ENCODE measurements at places on chromosomes 5 and 9.
A peak's percentile ranks its signal among the peaks of the same experiment; 100 is the strongest.

DNA sequence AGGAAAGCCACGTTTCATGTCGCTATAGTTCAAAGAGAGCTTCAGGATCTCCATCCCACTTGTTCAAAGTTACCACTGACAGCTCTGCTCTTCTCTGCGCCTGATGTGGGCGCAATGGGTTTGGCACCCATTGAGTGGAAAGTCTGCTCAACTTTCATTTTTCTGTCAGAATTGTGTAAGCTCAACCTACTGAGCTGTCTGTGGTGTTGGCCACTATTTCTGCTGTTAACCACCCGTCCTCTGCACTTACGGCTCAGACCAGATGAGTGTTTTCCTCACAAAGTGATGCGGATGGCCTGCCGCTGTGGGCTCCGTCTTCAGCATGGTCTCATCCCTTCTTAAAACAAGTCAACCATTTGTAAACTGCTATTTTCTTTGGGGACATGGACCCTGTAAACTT, 131.2 kb downstream of the WNK2 start:
- no peak for DNase-seq

DNA sequence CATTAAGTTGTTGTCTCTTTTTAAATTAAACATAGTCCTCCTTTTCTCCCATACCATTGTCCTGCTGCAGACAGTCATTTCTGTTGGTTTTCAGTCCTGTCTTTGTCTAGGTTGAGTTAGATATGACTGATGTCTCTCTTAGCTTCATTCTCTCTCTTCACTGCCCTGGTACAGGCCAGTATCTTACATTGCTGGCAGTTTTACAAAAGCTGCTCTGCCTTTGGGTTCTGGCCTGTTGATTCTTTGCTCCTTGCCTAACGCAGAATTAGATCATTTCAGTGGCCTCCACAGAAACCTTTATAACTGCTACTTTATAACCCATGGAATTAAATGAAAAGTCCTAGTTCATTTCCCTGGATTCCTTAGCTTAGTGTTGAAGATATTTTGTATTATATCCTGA, 33.7 kb downstream of the GPR21 start:
- no peak for DNase-seq

DNA sequence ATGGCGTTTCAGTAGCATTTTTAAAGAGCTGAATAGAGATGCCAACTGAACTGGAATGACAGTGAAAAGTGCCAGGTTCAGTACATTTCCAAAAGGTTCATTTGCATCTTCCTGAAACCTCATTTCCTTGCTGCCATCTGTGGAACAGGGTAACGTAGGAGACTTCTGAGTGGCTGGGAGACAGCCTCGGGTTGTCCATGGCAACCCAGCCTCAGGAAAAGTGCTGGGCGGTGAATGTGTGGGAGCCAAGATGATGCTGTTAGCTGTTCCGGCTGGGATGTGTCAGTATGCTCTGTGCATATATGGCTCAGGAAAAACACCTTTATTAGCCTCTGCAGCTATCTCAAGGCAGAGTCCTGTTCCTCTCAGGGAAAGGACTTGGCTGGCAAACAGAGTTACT, 87.5 kb downstream of the KLHL3 start:
- no peak for DNase-seq

DNA sequence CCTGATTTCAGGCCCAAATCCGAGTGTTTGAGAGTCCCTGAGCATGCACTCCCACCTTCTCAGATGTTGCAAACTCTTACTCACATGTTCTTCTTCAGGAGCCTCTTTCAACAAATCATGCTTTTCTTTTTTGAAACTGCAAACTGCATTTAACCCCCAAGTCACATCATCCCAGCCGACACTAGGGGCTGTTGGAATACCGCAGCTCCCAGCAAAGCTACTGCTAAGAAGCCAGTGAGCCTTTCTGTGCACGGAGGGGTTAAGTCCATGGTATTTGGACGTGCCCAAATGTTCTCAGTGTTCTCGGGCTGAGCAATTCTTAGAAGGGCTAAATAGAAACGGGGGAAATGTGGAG, 282.9 kb downstream of the NFIB start:
- DNase-seq = no peak

GRCh38 chr5:79005151-79005550, 20.0 kb upstream of the ARSB start:
- DNase-seq = no peak

GRCh38 chr9:121952611-121953010, 140.5 kb downstream of the TTLL11 start:
- no peak for DNase-seq

DNA sequence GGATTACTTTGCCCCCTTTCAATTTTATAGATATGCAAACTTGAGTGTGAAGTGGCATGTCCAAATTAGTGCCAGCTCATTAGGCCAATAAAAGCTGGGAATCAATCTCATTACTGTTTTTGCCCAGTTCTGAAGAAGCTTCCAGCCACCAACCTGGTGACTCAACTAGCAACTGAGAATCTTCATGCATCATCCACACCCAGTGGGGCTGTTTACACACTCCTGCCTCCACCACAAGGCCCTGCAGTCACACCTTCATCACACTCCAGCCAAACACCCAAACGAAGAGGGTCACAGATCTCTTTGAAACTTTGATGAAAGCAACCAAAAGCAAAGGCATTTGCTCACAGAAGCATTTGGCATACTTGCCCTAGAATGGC, 41.3 kb upstream of the S1PR3 start:
- DNase-seq = no peak

- DNase-seq = no peak
Measured at GRCh38 chr5:96584712-96585111, 77.5 kb upstream of the CAST start.

DNA sequence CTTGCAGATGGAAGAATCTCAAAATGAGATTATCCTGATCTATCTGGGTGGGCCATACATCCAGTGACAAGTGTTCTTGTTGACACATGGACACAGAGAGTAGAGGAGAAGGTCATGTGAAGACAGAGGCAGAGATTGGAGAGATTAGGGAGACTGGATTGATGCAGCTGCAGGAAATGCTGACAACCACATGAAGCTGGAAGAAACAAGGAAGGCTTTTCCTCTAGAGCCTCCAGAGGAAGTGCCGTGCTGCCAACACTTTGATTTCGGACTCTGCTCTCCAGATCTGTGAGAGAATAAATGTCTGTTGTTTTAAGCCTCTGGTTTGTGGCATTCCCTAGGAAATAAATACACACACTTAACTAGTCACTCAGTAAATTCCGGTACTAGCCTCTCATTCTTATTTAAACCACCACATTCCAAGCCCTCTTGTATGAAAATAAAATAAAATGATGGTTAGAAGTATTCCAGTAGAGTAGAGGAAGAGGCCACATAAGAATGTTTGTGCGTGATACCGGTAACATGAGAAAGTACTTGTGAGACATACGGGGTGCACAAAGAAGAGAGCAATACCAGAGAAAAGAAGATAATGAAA, 110.9 kb upstream of the DMAC1 start:
- no peak for DNase-seq

DNA sequence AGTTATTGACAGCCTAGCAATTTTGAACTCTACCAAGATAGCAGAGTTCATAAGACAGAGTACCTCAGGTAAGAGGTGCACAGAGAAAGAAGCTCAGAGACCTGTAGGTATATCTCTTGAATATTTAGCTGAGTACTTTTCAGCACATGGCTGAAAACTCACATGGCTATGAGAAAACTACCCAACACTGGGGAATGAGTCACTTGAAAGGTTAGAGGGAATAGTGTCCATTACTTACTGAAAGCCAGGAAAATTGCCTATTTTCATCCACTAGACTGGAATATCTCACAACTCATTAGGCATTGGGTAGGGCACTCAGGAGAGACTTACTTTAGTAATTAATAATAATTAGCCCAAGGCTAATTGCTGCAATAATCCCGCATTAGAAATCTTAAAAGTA, 8.3 kb downstream of the TSLP start:
- no peak for DNase-seq

DNA sequence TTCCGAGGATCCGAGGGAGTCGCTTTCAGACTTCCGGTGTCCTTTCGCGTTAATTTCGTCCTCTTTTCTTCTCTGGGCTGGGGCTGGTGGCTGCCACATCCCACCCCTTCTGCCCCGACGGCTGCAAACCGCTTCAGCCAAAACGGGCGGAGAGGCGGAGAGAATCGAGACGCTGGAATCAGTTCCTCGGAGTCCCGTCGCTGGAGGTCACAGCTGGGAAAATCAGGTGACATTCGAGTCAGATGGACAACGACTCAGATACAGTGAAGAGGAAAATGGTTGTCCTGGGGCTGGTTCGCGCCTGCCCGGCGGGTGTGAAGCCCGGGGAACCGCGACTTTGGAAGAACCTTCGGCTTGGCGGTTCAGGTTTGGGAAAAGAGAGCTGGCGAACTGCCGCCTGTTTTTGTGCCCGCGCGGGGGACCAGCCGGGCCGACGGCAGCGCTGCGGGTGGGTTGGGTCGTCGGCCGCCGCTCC, 8.9 kb upstream of the NKX2-5 start:
- DNase-seq = no peak

DNA sequence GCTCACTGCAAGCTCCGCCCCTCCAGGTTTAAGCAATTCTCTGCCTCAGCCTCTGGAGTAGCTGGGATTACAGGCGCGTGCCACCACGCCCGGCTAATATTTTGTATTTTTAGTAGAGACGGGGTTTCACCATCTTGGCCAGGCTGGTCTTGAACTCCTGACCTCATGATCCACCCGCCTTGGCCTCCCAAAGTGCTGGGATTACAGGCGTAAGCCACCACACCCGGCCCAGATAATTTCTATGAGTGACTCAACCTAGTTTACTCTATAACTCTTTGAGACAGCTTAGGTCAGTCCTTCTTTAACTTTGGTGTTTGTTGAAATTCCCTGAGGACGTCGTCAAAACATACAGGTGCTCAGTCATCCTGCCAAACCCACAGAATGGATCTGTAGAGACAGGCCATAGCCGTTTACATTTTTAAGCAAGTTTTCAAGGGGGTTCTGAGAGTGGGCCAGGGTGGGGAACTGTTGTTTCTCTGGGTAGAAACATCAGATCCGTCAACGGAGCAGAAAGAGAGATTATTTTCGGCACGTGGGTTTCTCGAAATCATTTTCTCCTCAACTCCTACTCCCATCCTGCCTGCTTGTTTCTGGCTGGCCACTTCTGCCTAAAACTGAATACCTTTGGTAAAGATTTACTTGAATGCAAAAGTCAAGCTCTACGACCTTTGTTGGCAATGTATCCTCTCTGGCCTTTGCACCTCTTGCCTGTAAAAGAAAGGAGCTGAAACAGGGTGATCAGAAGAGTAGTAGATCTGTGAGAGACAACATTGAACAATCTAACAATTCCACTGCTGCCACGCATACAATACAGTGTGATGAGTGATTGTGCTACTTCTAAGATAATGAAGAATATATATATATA, 6.0 kb upstream of the BOD1 start:
- DNase-seq = no peak

DNA sequence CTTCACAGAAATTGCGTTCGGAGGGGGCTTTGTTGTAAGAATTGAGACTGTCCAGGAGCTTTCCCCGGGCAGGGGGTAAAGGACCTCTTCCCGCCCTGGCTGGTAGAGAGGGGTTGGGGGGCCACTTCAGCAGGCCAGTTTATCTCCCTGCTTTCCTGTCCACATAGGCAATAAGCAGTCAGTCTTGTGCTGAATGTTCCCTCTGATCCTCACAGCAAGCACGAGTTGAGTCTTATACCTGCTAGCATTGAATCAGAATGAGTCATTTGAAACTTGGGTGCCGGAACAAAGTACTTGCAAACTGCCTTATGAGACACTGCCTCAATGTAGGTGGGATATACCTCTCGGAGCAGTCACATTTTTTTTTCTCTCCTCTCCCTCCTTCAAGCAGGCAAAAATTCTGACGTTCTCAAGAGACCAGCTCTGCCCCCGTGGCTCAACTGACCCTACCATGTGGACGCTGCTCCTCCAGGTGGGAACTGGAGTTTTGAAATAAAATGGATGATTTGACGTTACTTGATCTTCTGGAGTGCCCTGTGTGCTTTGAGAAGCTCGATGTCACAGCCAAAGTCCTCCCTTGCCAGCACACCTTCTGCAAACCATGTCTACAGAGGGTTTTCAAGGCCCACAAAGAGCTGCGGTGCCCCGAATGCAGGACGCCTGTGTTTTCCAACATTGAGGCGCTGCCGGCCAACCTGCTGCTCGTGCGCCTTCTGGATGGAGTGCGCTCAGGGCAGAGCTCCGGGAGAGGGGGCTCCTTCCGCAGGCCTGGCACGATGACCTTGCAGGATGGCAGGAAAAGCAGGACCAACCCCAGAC, 1.3 kb downstream of the SH3RF2 start:
- DNase-seq = no peak

- no peak for DNase-seq
Measured at GRCh38 chr5:123746683-123747360, 234.8 kb downstream of the CSNK1G3 start.

- DNase-seq = no peak
Measured at GRCh38 chr5:174491265-174491664, 233.1 kb upstream of the MSX2 start.

DNA sequence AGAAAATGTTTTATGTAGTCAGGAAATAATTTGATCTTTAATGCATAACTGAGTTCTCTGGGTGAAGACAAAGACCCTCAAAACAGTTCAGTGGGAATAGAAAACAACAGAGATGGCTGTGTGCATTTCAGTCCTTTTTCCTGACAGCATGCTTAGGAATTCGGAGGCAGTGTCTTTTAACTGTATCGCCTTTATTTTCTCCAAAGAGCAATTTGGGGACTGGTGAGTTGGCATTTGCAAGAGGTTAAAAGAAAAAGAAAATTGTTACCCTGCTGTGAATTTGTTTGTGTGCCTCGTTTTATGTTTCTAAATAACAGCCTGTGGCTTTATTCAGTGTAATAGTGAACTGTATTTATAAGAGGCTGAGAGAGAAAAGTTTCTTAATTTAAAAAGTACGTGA, 227.8 kb upstream of the DMAC1 start:
- no peak for DNase-seq

DNA sequence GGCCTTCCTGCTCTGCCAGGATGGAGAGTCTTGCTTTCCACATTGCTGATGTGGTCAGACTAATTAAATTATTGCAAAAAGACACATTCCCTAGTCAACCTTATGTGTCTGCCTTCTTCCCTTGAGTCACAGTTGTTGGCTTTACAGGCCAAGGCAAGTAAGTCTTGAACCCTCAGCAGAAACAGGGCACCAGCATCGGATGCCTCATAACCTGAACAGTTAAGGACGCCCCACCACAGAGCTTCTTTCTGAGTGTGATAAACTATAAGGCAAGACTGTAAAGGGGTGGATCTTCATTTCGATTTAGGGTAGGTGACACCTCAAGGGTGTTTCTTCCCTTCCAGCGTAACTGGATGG, 670 bp upstream of the KIF2A start:
- DNase-seq = no peak

- DNase-seq = peak; percentile 2
Measured at GRCh38 chr5:91219803-91220371, 163.2 kb downstream of the ARRDC3 start.

GRCh38 chr9:20981486-20981885, 50.0 kb downstream of the HACD4 start:
- DNase-seq = no peak
